Mesenteric fat pad (tissue), 1 donor: ENCODE measurements at places on chromosomes 16 and 17.
A peak's percentile ranks its signal among the peaks of the same experiment; 100 is the strongest.

DNA sequence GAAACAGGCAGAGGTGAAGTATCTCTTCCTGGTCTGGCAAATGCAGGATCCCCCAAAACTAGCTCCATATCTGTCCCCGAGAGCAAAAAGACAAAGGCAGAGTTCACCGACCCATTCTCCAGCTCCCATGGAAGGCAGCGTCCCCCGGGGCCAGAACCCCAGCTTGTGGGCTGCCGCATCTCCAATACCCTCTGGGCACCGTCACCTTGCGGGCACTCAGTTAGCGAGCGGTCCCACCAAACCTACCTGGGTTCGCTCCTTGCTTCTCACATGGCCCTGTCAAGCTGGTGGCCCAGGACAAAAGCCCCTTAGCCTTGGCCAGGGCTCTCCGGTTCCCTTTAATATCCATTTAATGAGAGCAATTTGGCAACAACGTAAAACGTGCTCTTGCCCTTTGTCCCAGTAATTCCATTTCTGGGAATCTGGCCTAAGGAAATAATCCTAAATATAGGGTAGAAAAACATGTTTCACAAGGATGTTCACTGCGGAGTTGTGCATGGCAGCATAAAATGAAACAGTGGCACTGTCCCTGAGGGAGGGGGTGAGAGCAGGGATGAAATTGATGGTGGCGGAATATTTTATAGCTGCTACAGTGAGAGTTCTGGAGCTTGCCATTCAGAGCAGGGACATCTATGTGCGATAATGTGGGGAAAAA is 157.1 kb downstream of the CMIP start:
- DNase-seq, result no peak

- DNase-seq, result no peak
Measured at GRCh38 chr17:19876529-19877161, 8.9 kb upstream of the ULK2 start.

DNA sequence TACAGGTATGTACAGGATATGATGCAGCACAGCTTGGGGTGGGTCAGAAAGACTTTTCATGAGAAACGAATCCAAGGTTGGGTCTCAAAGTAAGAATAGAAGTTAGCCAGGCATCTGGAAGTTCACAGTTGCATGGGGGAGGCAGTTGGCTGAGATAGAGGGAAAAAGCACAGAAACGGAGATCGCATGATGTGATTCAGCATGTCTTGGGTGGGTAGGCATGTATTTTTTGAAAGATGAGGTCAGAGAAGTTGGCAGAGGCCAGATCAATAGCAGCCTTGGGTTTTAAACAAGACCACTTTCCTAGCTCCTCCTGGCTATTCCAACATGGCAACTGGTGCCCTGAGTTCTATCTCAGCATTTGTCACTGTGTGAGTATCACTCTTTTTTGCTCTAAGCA is 67.2 kb downstream of the PCTP start:
- no peak for DNase-seq

GRCh38 chr16:27264151-27264550 is 4.4 kb downstream of the NSMCE1 start:
- DNase-seq, result no peak

GRCh38 chr16:23081675-23082119 is 67.6 kb downstream of the USP31 start:
- DNase-seq, result no peak

DNA sequence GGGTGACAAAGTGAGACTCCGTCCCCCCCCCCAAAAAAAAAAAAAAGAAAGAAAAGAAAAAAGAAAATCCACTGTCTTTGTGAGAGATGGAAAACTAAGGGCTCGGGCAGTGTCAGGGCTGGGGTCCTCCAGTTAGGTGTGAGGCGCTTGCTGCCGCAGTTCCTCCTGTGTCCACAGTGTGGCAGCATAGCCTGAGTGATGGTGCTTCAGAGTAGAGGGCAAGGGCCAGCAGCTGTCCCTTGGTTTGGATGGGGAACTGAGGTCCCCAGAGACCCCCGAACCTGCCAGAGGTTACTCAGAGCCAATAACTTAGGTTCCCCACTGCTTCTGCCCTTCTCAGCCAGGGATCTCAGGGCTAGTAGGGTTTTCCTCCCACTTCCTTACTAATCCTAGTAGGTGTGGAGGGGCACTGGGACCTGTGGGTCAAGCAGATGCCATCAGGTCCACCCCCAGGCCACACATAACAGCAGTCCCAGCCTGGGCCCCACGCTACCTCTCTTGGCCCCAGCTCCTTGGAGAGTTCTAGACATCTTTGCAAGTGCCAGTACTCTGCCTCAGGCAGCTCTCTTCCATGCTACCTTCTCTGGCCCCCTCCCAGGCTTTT is 7.9 kb upstream of the LLGL1 start:
- DNase-seq, result no peak

DNA sequence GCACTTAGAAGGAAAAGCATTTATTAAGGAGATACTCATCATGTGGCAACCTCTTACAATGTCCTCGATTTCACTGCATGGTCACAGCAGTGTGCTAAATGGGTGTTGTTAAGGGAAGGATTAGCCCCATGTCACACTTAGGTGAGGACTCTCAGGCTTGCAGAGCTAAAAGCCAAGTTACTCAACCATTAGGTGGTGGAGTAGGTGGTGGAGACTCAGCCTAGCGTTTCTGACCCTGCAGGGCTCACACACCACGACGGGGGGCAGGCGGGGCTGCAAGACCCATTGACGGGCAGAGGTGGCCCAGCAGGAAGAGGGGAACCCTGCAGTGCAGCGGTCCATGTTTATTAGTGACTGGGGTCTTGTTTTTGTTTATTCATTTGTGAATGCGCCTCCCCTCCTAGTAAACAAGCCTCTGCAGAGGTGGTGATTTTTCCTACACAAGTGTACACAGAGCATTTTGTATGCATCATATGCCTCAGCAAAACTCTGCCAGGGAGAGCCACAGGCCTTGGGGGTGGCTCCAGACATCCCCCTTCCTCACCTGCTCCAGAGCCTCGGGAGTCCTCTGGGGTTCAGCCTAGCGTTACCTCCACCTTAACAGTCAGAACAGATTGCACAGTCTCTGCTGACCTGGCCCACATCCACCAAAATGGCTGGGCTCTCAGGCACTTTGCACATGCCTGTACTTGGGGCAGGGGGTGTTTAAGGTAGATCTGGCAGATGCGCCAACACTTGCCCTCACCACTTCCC is 216.7 kb downstream of the C16orf95 start:
- DNase-seq, result no peak

GRCh38 chr17:44006598-44007345 is 2.4 kb downstream of the NAGS start:
- peak; percentile 97 for DNase-seq

GRCh38 chr16:49250689-49251088 is 30.9 kb downstream of the CBLN1 start:
- no peak for DNase-seq

- no peak for DNase-seq
Measured at GRCh38 chr16:85500220-85500619, 112.9 kb upstream of the GSE1 start.

- no peak for DNase-seq
Measured at GRCh38 chr17:50916026-50916707, 50.0 kb upstream of the TOB1 start.

GRCh38 chr16:57708168-57708567 is 13.6 kb downstream of the DRC7 start:
- no peak for DNase-seq

GRCh38 chr17:32497431-32498205 is 10.8 kb downstream of the CDK5R1 start:
- DNase-seq, result no peak

- no peak for DNase-seq
Measured at GRCh38 chr16:10514369-10515055, 65.9 kb downstream of the EMP2 start.

DNA sequence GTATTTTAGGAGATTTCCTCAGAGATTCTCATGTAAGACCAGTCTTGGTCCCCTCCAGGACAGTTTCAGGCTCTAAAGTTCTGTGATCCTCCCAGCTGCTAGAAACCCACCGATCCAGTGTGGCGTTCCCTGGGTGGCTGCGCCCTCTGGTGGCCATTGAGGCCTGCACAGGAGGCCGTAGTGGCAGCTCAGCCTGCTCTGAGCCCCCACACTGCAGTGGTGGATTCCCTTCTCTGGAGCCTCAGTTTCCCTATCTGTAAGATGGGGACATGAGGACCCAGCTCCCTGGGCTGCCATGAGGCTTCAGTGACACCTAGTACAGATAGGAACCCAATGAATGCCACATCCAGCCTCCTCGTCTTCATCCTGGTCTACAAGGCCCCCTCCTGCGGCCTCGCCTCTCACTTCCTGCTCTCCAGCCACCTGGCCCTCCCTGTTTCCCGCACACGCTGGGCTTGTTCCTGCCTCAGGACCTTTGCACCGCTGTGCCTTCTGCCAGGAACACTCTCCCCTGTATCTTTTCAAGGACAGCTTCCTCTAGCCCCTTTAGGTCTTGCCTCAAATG is 16.5 kb downstream of the CCDC102A start:
- DNase-seq, result no peak
